ENCODE measurements at places on chromosomes 7 and 10.

- no peak for DNase-seq
Observed at GRCh38 chr10:92822060-92822634, 26.2 kb upstream of the EXOC6 start.

GRCh38 chr7:54946271-54946670 is 72.5 kb upstream of the EGFR start:
- no peak for DNase-seq

DNA sequence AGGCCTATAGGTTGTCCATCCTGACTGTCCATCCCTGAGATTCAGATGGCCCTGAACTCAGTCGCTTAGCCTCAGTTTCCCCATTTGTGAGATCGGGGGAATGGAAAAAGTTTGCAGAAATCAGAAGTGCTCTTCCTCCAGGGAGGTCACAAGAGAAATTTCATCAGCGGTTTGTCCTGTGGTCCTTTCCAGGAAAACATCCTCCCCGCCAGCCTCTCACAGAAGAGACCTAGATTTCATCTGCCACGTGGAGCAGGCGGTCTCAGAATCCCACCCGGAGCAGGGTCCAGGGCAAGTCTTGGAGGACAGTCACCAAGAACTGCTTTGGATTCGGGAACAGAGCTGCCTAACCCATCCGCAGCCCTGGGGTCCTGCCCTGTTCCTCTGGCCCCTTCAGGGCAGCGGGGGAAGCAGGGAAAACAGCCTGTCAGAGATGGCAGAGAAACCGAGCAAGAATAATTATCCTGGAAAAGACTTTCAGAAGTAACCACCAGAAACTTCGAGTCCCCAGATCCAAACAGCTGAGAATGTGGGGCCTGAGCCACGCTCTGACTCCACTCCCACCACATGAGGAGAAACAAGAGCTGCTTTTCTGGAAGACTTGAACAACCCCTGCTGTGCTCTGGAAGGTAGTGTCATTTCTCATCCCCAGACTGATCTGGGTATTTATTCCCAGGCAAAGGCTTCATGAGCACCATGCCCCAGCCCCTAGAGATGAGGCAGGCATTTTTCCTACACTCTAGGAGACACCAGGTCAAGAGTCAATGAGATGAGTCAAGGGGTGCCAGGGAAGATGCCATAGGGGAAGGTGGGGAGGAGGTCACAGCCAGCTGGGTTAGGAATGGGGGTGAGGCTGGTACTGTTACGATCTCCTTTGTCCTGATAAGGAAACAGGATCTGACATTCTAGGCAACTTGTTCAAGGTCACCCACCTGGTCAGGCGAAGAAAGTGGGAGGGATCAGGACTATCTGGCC is 1.1 kb upstream of the TNS3 start:
- DNase-seq: no peak

GRCh38 chr7:68414631-68415425 is 1183.4 kb upstream of the AUTS2 start:
- no peak for DNase-seq

DNA sequence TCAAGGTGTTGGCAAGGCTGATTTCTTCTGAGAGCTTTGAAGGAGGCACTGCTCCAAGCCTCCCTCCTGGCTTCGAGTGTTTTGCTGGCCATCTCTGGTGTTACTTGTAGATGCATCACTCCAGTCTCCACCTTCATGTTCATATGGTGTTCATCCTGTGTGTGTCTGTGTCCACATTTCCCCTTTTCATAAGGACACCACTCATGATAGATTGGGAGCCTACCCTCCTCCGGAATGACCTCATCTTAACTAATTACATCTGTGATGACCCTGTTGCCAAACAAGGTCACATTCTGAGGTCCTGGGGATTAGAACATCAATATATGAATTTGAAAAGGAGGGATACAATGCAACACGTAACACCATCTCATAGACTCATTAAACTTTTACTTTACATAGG is 119.0 kb downstream of the CREB5 start:
- no peak for DNase-seq

- no peak for DNase-seq
Observed at GRCh38 chr7:117673839-117674238, 194.0 kb downstream of the CFTR start.

- no peak for DNase-seq
Observed at GRCh38 chr10:9911488-9911887, 1106.2 kb upstream of the CELF2 start.

DNA sequence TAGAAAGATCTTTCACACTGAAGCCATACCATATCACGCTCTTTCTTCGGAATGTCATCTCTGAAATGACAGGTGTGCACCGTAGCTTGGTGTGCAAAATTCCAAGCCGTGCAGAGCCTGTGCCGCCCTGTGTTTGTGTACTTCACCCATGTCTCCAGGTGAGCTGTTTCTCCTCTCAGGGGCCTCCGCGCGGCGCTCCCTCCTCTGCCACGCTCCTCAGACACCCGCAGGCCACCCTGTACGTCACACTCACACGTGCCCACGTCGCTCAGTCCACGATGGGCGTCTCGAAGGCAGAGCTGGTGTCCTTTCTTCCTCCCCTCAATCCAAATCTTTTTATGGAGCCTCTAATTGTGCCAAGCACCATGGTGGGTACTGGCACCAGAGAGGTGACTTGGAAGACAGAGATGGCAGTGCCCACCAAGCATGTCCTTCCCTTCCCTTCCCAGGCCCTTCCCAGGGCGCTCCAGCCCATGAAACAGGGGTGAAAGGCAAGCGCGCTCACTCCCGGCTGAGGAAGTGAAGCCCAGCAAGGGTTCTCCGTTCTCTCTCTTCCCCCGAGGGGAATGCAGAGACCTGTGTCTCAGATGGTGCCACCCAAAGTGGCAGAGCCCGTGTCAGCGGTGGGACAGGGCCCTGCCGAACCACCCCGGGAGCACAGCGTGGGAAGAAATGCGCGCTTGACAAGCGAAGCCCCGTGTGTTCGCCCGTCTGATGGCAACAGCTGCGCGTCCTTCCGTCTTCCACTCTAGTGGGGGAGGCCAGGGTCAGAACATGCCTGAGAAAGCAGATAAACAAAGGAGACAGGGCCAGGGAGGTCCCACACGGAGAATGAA is 292.5 kb upstream of the SHH start:
- DNase-seq: no peak

GRCh38 chr7:151774951-151775350 is 102.0 kb downstream of the PRKAG2 start:
- DNase-seq: no peak

GRCh38 chr10:22635650-22636049 is 78.7 kb downstream of the PIP4K2A start:
- no peak for DNase-seq

GRCh38 chr10:100184840-100185239 is 989 bp downstream of the ERLIN1 start:
- DNase-seq: no peak

GRCh38 chr7:81349044-81349443 is 420.8 kb downstream of the HGF start:
- no peak for DNase-seq

- no peak for DNase-seq
Observed at GRCh38 chr10:73756183-73756582, 12.0 kb downstream of the SEC24C start.

- peak; percentile 94 for DNase-seq
Observed at GRCh38 chr7:4883372-4884144, at the start of gene RADIL. Gene RADIL (minus strand): TSS chr7:4883716. CDS start chr7:4878139, 5,577 bp downstream.

GRCh38 chr10:75021379-75022249 is 89.8 kb upstream of the SAMD8 start:
- DNase-seq: no peak

DNA sequence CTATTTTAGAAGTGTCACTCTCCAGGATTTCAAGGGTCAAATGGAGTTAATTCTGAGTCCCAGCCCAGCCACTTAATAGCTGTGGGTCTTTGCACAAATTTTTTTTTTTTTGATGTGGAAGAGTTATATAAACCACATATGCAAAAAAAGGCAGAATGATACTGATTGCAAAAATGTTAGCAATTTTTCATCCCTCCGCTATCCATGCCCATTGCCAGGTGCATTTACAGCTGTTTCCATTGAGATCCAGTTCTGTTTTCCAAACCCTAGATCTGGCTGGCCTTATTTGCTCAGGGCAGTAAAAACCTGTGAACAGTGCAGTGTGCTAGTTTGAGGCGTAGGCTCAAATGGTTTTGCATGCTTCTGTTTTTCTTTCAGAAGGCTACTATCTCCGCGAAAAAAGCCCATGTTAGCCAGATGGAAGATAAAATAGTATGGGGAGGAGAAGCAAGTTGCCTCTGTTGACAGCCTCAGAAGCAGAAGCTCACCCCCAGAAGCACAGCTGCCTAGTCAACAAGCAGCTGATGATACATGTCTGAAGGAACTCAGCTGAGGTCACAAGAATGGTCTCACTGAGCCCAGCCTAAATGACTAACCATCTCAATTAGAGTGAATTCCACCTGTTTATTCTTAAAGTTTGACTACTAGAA is 997 bp upstream of the ZNF138 start:
- no peak for DNase-seq

GRCh38 chr7:28355635-28356319 is 56.5 kb upstream of the CREB5 start:
- DNase-seq: no peak

DNA sequence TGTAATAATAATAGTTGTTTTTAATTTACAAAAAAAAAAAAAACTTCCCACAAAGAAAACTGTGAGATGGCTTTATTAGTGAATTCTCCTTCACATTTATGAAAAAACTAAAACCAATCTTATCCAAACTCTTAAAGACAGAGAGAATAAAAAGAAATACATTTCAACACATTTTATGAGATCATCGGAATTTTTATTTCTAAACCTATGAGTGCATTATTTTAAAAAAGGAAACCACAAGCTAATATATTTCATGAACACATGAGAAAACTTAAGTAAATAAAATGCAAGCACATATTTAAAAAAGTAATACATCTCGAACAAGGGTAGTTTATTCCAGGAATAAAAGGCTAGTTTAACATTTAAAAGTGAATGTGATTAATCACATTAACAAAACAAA is 31.5 kb downstream of the C7orf25 start:
- no peak for DNase-seq

GRCh38 chr10:12324530-12324929 is 24.8 kb upstream of the CAMK1D start:
- no peak for DNase-seq

DNA sequence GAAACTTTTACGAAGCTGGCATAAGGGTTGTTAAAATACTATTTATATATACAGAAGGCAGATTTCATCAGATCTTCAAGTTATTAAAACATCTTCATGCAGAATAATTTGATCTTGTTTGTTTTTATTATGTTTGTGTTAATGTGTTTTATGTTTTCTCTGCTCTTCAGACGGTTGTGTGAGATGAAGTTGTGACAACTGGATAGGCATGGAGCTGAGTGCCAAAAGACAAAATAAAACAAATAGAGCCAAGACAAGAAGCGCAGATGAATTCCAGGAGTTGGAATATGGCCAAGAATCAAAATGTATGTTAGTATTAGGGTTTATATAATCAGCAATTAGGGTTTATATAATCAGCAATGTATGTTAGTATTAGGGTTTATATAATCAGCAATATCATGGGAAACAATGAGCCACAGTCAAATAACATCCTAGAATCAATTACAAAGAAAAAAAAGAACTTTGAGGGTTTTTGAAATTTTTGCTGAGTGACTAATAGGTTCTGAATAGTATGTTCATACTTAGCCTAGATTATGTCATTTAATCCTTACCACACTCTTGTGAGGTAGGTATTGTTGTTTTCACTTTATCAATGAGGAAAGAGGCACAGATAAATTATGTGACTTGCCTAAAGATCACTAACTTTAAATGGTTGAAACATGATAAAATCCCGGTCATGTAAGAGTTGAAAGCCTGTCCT is 488.0 kb upstream of the STEAP1 start:
- no peak for DNase-seq

DNA sequence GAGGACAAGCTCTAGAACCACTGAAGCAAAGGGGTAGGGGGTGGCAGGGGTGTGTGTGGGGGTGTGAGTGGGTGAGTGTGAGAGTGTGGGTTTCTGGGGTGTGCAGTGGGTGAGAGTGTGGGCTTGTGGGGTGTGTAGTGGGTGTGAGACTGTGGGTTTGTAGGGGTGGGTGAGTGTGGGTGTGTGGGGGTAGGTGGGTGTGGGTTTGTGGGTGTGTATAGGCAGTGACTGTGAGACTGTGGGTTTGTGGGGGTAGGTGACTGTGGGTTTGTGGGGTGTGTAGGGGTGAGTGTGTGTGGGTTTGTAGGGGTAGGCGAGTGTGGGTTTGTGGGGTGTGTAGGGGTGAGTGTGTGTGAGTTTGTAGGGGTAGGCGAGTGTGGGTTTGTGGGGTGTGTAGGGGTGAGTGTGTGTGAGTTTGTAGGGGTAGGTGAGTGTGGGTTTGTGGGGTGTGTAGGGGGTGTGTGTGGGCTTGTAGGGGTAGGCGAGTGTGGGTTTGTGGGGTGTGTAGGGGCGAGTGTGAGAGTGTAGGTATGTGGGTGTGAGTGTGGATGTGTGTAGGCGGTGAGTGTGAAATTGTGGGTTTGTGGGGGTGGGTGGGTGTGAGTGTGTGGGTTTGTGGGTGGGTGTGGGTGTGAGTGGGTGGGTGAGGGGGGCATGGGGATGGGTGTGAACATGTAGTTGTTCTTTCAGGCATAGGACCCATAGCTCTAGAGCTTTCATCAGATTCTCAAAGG is 8.8 kb downstream of the NOS3 start:
- no peak for DNase-seq

DNA sequence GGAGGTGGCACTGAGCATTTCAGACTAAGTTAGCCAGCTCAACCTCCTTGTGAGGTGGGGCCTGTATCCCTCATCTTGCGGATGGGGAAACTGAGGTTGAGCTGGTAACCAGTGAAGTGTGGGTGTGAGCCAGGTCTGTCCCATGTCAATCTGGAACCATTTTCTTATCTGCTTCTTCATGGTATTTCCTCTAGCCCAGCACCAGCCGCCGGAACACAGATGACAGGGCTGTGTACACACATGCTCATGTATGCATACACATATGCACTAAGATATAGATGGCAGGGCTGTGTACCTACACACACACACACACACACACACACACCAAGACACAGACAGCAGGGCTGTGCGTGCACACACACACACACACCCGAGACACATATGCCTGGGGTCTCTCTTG is 18.5 kb downstream of the RAMP3 start:
- DNase-seq: peak; percentile 19

DNA sequence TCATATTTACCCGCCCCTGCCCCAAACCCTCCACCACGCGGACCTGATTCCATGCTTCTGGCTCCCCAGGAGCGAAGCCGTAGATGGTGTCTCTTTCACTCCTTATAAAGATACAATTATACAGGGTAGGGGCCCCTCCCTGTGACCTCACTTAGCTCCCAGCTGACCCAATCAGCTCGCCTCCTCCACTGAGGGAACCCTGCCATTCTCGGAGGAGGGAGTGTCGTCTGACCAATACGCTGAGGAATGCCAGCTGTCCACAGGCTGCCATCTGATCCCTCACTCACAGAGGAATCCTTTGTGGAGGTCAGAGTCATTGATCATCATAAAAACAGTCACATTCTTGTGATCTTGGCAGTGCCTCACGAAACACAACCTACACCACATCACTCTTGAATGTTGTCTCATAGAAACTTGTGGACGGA is 67.5 kb upstream of the INSIG1 start:
- no peak for DNase-seq
